ENCODE measurements at places on chromosomes 7 and 10.

DNA sequence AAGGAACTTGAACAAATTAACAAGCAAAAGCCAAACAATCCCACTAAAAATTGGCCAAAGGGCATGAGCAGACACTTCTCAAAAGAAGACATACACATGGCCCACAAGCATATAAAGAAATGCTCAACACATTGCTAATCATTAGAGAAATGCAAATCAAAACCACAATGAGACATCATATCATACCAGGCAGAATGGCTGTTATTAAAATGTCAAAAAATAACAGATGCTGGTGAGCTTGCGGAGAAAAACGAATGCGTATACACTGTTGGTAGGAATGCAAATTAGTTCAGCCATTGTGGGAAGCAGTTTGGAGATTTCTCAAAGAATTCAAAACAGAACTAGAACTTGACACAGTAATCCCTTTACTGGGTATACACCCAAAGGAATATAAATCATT, 311.7 kb upstream of the HPS1 start:
- no peak for DNase-seq

GRCh38 chr10:61961278-61961677, 59.8 kb downstream of the ARID5B start:
- no peak for DNase-seq

GRCh38 chr10:73867126-73867807, 7.1 kb downstream of the CAMK2G start:
- no peak for DNase-seq

GRCh38 chr7:35623381-35623780, 71.6 kb downstream of the HERPUD2 start:
- DNase-seq, result no peak

- no peak for DNase-seq
Measured at GRCh38 chr7:32560075-32560474, 64.8 kb downstream of the AVL9 start.

- no peak for DNase-seq
Measured at GRCh38 chr7:12162415-12163113, 48.5 kb upstream of the TMEM106B start.

- DNase-seq, result no peak
Measured at GRCh38 chr10:10873915-10874314, 143.8 kb upstream of the CELF2 start.

DNA sequence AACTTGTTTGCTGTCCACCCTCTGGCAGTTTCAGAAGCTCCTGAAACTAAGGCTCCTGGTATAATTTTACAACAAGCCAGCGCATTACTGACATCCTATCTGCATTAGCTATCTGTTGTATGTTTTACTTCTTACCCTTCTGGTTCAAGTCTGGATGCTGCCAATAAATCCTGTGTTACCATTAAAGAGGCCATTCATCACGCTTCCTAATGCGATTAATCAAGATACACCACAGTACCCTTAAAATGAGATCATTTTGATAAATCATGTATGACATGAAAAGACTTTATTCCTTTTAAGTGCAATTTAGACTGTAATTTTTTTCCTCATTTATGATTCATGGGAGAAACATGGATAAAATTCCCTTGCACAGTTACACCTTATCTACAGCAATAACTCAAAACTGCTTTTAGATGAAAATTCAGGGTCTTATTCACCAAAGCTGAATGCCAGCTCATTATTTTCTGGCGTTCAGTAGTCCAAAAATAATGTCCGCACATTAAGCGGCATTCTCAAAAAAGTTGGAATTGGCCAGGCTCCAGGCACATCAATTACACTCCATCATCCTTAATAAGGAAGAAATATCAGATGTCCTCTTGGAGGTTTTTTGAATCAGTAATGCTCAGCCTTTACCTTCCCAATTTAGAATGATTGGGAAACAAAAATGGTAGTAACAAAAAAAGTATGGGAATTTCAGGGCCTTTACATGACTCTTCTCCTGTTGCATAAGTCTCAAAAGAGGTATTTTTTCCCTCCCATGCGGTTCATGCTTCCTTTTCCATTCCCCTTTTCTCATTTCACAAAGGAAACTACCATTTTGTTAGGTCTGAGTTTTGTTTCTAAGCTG, 878.5 kb downstream of the LRMDA start:
- no peak for DNase-seq

Data from stimulated activated CD8-positive, alpha-beta memory T cell treated with anti-CD3 and anti-CD28 coated beads, Interleukin-4, amount 100 ng/mL, for 1 hour (primary cell).